ENCODE measurements at places on chromosomes 4 and X. TPM values are rescaled to one million over a fixed set of nuclear protein-coding genes. Genes with fewer than 3 reads are reported as not detected.

- peak; percentile 52 for DNase-seq
These were observed 18.6 kb downstream of the TBC1D1 start for GRCh38 chr4:37909332-37910090.

DNA sequence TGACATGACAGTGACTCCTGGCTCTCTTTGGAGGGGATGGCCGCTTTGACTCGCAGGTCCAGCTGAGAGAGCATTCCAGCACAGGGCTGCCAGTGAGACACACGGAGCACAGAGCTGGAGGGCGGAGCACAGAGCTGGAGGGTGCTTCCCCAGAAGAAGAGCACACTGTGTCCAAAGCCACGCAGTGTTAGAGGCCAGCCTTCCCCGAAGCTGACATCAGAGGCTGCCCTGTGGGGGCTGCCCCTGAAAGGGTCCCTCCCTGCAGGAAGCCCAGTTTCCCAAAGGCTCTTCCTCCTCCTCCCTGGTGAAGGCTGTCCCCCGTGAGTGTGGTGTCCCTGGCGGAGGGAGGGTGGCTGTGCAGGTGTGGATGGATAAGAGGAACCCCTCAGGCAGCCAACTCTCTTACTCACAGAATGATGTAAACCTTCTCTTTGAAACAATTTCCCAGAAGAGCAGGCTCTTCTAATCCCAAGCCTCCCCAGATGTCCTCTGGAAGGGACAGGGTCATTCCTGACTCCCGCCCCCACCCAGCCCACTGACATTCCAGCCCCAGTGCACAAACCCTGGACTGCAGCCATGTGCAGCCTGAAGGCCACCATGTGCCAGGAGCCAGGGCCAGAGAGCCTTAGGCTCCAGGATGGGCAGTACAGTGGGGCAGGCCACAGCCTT lies 53.4 kb downstream of the PSAPL1 start:
- DNase-seq: no peak

- DNase-seq: no peak
These were observed 110.2 kb upstream of the ADRA2C start for GRCh38 chr4:3655963-3656362.

DNA sequence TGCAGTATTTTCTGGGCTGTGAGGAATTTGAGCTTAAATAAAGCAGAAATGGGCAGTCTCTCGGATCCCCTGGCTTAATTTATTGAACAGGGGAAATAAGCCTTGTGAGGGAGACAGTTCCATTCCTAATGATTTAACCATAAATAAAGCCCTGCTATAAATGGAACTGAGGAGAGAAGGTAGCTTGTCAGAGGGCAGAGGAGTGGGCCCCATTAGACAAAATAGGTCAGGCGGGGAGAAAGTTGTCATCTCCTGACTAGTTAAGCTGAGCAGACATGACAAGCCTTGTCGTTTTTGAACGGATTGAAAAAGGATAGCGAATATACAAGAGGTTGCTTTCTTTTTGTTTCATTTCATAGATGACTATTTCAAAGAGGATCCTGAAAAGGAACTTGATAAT lies 39.3 kb downstream of the SMPX start:
- no peak for DNase-seq

DNA sequence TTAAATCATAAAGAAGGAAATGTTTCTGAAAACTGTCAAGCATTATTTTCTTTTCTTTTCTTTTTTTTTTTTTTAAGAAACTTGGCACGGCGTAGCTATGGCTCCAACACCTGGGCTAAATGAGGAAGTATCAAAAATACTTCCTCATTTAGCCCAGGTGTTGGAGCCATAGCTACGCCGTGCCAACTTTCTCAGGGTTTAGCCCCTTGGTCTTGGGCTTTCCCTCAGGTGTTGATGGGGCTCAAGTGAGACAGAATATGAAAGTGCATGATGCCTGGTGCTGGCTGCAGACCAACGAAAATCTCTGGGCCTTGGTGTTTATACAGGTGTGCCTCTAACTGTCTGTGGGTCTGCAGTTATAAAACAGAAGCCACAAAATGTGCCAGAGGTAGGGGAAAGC lies 132.7 kb downstream of the ARHGAP24 start:
- peak; percentile 30 for DNase-seq

GRCh38 chr4:147480502-147480890 lies 401 bp upstream of the EDNRA start:
- DNase-seq: no peak

- no peak for DNase-seq
These were observed 296.2 kb downstream of the PDHA2 start for GRCh38 chr4:96136056-96136455.

GRCh38 chrX:72128881-72129280 lies 2.8 kb downstream of the RTL5 start:
- no peak for DNase-seq

GRCh38 chr4:33886356-33886755 lies 2358.0 kb downstream of the ARAP2 start:
- DNase-seq: peak; percentile 42

- no peak for DNase-seq
These were observed 213.2 kb downstream of the ARHGAP24 start for GRCh38 chr4:85688055-85688740.

The ZNF711 gene
- total RNA-seq: 34.5 TPM

The DMP1 gene
- not detected for total RNA-seq

The PLK4 gene
- 11.5 TPM for total RNA-seq

The PDGFRA gene
- total RNA-seq: 138 TPM

The VCX2 gene
- not detected for total RNA-seq

The HPSE gene
- total RNA-seq: 1.0 TPM

The ADAM29 gene
- total RNA-seq: not detected
